ENCODE measurements at places on chromosomes 3 and 15.
A peak's percentile ranks its signal among the peaks of the same experiment; 100 is the strongest.

DNA sequence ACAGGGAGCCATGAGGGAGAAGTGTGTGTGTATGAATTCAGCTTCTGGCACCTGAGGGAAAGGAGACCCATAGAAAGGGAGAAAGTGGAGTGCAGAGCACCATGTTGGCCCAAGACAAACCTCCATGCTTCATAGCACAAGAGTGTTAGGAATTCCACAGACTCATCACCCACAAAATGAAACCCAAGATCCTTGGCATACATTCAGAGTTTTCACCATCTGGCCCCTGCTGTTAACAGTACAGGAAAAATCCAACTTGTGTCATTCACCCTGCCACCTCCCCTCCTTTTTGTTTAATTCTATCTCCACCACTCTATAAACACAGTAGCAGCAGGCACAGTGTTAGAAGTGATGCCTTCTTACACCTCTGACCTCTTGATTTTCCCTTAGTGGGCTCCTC is 60.0 kb upstream of the MNS1 start:
- DNase-seq, result no peak

DNA sequence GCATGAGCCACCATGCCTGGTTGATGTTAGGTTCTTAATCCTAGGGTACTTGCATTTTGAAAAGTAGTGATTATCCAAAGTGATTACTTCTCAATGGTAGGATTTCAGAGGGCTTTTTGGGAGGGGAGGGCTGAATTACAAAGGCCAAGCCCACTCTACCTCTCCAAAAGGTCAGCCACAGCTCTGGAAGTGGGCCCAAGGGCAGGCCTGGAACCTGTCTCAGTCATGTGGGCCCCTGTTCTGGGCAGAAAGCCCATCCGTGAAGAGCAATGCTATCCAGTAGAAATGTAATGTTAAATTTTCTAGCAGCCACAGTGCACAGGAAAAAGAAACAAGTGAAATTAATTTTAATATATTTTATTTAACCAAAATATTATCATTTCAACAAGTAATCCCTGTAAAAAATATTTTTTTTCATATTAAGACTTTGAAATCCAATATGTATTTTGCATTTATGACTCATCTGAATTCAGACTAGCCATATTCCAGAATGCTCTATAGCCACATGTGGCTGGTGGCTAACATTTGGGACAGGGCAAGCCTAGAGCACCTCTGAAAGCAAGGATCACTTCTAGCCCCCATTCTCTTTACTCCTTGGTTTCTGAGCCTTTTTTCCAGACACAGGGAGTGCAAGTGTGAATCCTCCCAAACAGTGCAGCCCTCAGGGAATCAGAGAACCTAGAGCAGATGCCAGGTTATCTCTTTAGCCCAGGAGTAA is 16.8 kb downstream of the RFT1 start:
- no peak for DNase-seq

DNA sequence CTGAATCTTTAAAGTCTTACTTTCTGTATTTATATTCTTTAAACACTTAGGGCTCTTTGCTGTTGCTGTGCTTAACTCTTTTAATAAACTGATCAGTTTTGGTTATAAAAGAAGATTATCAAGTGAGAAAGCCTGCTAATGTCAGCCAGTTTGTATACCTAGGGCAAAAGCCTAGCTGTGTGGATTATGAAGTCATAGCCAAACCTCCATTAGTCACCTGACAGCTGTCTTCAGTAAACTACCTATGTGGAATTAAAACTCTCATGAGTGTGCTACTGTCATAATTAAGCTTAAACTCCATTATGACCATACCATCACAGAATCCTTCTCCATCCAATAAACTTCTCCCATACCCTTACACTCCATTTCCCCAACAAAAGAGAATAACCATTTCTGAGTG is 762.7 kb downstream of the NTRK3 start:
- DNase-seq, result no peak

DNA sequence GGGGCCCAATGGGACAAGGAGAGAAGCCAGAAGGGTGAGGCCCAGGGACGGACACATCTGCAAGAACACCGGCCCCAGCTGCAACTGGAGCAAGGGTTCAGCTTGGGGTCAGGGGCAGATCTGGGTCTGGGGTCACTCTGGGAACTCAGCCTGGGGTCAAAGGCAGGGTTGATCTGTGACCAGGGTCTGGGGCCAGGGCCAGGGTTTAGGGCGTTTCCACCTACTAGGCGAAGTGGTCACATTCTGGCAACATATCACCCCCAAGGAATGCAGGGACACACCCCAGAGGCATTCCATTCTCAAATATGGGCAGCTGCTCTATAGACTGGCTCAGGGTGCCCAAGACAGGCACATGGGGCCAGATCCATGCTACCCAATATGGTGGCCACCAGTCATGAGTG is 9.0 kb downstream of the UROC1 start:
- no peak for DNase-seq

DNA sequence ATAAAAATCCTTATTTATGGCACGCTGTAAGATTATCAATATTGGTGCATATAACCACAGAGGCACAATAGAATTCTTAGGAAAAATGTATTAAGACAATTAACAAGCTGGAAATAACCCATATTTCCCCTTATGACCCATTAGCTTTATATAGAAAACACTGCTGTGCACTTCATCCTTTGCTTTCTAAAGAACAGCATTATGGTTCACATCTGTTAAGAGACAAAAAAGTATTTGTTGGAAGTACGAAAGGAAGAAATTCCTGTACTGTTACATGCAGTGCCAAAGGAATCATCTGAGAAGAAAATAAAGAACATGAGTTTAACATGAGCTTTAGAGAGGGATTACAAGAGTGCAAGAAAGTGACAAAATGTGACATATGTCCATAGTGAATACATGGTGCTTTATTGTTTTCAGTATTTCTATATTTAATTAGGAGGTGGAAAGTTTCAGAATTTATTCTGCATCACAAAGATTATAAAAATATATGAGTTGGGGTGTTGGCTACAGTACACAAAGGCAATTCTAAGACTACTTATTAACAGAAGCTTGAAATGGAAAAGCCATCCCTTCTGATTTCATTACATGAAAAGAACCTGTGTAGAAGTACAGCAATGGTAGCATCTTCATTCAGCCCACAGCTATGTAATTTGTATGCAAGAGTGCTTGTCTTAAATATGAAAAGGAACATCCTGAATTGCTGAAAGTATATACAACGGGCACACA is 6.8 kb downstream of the UBE3A start:
- DNase-seq, result no peak

GRCh38 chr15:101497017-101497416 is 7.5 kb upstream of the PCSK6 start:
- no peak for DNase-seq

DNA sequence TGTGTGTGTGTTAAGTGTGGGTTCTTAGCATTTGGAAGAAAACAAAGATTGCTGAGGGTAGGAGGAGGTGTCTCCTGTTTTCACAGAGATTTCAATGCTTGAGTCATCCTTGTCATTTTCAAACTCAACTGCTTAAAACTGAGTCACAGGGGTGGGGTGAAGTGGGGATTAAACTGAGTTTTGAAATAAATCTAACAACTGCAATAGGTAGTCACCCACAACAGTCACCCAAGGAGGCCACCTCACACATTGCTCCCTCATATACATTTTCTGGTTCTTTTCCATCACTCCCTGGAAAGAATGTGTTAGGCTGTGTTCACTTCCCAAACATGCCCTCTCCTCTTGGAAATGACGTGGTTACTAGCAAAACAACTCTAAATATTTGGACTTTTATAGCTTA is 187.7 kb upstream of the CMC1 start:
- no peak for DNase-seq

GRCh38 chr3:143928541-143929255 is 42.9 kb upstream of the DIPK2A start:
- no peak for DNase-seq

GRCh38 chr15:36811903-36812302 is 232.5 kb downstream of the CDIN1 start:
- no peak for DNase-seq

DNA sequence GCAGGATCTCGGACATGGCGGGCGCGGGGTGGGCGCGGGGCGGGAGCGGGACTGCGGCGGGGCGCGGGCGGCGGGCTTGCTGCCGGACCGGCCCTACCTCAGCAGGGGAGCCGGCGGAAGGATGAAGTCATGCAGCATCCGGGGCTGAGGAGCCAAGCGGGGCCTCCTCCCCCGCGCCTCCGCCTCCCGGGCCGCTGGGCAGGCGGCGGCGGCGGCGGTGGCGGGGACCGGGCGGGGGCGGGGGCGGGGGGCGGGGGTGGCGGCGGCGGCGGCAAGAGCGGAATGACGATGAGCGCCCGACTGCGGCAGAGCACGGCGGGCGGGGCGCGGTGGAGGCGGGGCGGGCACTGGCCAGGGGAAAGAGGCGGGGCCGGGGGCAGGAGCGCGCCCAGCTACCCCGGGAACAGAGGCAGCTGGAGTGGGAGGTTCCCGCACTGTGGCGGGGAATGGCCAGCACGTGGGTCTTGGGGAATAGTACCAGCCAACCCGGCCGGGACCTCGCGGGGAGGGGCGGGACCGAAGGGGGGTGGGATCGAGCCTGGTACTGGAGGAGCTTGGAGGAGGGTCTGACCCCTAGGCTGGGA is at the start of gene CAMK2N2:
TSS of gene CAMK2N2 (minus strand) at position 284 of the 584 bp plus-strand sequence. CDS start at position 16, 268 bp downstream.
- peak; percentile 95 for DNase-seq

DNA sequence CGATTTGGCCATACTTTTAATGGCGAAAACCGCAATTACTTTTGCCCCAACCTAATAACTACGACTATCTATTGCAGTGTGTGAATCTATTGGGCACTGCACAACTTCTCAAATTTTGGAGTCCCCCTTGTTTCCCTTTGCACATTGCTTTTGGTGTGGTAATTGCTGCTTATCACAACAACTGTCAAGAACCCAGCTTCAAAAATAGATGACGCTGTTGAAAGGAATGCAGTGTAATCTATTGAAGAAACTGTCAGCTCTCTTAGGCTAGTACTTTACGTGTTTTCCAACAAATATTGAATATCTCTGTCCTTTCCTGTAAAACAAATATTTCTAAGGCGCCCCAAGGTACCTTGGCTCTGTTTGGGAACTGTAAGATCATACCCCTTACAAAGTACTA is 222.8 kb upstream of the UBE2E2 start:
- DNase-seq, result no peak

GRCh38 chr15:67575039-67575502 is 32.6 kb downstream of the MAP2K5 start:
- no peak for DNase-seq

- DNase-seq, result no peak
These were observed 363.3 kb downstream of the ULK4 start for GRCh38 chr3:41598402-41599126.

- no peak for DNase-seq
These were observed 5.6 kb downstream of the SCAMP2 start for GRCh38 chr15:74867466-74868038.

GRCh38 chr3:53495520-53496391 is 1.3 kb downstream of the CACNA1D start:
- DNase-seq, result peak; percentile 21

DNA sequence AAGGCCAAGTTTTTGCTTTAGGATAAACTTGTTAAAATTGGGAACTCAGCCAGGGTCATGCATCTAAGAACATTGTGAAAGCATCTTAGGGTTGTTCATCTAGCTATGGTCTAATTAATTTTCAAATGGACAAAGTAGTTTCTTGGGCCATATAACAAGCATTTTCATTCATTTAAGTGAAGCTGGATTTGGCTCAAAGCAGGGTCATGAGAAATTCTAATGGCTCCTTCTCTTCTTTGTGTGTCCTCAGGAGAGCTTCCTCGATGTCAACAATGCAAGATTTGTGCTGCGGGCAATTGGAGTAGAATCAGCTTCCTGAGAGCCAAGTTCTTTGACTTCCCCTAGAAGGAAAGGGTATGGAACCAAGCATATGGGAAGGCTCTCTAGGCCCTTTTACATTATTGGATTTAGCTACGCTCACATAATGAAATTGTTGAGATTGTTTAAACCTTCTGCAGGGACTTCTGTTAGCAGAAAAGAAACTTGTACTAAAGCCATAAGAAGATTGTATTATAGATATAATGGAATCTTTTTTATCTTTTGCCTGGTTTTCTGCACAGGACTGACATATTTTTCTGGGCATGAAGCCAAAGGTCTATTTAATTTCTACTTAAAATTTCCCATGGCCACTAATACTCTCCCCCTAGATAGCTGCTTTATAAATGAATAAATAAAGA is 1.8 kb upstream of the SAMMSON start:
- DNase-seq, result no peak

GRCh38 chr3:13210221-13210975 is 137.2 kb upstream of the IQSEC1 start:
- peak; percentile 94 for DNase-seq

- DNase-seq, result no peak
These were observed 13.9 kb downstream of the BTBD1 start for GRCh38 chr15:83053151-83053550.

DNA sequence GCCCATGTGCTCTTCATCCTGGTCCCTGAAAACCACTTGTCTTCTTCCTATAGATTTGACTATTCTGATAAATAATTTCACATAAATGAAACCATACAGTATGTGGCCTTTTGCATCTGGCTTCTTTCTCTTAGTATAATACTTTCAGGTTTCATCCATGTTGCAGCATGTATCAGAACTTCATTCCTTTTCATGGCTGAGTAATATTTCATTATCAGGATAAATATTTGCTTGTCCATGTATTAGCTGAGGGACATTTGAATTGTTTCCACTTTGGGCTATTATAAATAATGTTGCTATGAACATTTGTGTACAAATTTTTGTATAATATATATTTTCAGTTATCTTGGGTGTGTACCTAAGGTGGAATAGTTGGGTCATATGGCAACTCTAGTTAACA is 29.8 kb upstream of the AEN start:
- no peak for DNase-seq

DNA sequence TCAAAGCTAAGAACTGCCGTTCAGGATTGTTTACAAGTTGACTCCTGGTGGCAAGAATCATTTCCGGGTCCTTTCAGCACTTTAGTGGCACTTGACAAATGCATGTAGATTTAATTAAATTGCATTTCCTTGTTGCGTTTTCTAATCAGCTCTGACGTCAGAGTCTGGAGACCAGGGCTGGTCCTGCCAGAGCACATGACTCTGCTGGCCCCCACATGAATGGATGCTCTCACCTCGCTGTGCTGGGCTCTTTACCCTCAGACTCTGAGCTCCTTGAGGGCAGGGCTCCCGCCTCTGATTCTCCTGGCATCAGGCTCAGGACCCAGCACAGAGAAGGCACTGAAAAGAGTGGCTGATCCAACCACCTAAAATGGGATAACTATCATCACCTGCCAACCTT is 69.4 kb downstream of the FEM1B start:
- no peak for DNase-seq

GRCh38 chr15:99738021-99738847 is 5.0 kb upstream of the LYSMD4 start:
- DNase-seq, result no peak

DNA sequence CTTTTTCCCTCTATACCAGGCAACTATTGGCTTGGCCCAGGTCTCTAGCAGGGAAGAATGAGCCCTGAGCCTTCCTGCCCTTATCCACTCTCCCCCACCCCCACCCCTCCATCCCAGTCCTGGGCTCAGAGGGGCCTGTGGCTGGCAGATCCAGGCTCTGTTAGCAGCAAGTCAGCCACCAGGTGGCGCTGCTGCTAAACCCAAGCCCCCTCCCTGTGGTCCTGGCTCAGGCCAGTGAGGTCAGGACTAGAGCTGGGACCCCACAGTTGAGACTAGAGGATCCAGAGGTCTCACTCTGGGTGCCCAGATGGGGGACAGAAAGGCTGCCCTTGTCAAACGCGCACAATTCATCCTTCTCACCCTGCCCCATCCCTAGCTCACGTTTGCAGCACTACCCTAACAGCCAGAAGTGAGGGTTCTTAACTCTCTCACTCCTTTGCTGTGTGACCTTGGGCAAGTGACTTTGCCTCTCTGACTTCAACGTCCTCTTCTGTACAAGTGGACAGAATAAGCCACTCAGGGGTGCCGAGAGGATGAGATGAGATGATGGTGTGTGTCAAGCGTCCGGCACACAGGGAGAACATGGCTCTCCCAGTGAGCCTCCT is 46.8 kb upstream of the SLC6A1 start:
- DNase-seq, result peak; percentile 77

- no peak for DNase-seq
These were observed 21.0 kb upstream of the POLR2M start for GRCh38 chr15:57685306-57686095.
